KBM-7 (cell line): ENCODE measurements at places on chromosomes 3 and 15.

- no peak for DNase-seq
Observed at GRCh38 chr3:121295979-121296378, 249.8 kb downstream of the POLQ start.

GRCh38 chr15:91318931-91319330 is 218.9 kb downstream of the SV2B start:
- no peak for DNase-seq

- no peak for DNase-seq
Observed at GRCh38 chr3:70933105-70933810, 620.8 kb upstream of the MDFIC2 start.

DNA sequence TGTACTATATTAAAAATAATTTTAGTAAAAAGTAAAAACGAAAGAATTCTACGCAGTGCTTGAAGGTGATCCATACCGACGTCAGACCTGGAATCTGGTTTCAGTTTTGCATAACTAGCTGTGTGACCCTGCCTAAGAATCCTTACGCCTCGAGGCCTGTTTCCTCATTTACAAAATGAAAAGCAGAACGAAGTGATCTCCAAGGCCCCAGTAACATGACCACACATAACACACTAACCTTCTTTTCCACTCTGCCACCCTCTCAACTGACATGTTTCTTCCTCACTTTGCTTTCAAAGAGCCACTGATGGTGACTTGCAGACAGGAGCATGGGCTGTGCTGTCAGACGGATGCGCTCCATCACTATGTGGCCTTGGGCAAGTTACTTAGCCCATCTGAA is 4.8 kb downstream of the MESD start:
- peak; percentile 96 for DNase-seq

DNA sequence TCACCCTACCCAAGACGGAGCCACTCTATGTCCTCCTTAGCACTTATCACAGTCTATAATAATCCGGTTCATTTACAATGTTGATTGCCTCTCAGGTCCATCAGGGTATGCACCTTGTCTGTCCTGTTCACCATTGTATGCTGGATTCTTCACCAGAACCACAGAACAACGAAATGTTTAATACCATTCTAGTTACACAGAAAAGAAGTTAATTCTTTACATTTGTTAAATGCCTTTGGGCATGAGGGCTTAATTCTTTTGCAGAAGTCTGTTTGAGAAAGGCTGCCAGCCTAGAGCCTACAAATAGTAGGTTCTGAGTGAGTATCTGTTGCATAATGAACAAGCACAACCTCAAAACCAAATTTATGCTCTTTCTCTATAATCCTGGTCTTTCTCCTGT is 22.6 kb downstream of the TTC23 start:
- DNase-seq, result no peak

DNA sequence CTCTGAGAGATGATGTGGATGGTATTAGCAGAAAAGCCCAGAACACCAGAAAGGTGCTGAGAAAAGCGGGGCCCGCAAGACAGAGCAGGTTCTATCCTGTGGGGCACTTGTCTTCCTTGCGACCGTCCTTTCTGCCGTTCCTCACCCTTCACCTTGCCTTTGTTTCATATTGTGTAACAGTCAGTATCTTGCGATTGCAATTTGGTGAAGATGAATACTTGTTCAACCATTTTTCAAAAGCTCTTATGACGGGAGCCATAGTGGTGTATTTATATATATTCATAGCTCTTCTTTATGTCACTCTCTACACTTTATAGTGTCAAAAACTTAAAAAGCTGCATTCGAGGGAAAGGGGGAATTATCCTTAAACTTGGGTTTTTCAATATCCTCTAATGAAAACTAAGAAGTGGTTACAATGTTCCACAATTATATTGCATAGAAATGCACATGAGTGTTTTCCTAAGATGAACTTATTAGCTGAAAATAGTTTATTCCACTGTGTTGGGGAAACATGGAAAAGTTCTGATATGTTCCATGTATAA is 797 bp downstream of the MAP3K13 start:
- peak; percentile 20 for DNase-seq

- no peak for DNase-seq
Observed at GRCh38 chr15:30770759-30771158, 133.0 kb upstream of the FAN1 start.

DNA sequence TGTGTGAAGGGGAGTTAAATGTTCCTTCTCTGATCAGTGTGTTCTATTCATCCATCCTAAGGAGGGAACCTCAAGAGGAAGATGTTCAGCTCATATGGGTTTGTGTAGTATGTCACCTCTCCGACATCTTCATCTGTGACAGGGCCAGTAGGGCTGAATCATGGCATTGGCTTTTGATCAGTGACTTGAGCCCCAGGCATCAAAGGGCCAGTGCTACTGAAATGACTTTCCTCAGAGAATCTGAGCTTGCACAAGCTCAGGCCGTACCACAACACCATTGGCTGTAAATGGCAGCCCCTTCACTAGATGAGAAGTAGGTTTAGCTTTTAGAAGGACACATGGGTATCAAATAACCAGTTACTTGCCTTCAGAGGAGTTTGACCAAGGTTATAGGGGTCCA is 183.2 kb upstream of the NR2E3 start:
- no peak for DNase-seq

DNA sequence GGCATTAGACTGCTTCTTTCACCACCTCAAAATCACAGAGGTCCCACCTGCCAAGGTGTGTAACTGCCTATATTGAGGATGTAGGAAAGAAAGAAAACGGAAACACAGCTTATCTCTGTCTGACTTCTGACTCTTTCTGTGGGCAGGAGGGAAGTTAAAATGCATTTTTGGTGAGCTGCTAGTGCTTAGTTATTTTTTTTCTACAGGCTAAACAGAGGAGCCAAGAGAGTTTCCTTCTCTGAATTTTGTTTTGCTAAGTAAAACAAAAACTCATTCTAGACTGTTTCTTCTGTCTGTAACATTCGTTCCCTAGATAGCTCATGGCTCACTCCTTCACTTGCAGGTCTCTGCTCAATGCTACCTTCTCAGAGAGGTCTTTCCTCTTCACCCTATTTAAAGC is 18.8 kb upstream of the AMOTL2 start:
- no peak for DNase-seq

DNA sequence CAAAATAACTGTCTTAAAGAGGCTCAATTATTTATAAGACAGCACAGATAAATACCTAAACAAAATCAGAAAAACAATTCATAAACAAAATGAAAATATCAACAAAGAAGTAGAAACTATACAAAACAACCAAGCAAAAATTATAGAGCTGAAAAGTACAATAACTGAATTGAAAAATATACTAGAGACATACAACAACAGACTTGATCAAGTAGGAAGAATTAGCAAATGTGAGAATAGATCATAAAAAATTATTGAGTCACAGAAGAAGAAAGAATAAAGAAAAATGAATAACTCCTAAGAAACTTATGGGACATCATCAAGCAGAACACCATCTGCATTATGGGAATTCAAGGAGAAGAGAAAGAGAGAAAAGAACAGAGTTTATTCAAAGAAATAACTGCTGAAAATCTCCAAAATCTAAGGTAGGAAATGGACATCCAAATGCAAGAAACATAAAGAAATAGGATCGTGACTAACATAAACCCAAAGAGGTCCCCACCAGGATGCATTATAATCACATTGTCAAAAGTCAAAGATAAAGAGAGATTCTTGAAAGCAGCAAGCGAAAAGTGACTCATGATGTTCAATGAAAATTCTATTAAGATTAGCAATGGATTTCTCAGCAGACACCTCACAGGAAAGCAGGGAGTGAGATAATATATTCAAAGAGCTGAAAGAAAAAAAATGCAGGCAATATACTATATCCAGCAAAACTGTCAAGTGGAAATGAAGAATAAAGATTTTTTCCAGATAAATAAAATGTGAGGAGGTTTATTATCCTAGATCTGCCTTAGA is 85.9 kb downstream of the DCLK3 start:
- no peak for DNase-seq

- DNase-seq, result no peak
Observed at GRCh38 chr15:86961669-86962068, 882.0 kb downstream of the AGBL1 start.

DNA sequence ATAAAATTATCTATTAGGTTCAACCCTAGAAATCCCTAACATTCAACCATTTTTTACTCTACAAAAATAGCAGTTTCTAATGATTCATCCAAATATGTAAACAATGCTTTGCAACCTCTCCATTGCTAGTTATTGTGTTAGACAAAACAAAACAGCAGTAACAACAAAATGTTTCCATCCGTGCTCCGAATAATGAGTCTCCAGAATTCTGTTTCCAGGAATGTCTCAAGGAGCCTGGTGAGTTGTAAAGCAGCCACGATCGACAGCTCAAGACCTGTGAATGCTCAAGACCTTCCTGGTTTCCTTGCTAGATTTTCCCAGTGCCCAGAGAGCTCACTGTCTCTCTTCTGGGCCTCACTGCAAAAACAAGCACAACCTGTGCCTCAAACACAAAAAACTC is 49.9 kb downstream of the CHRD start:
- DNase-seq, result no peak

DNA sequence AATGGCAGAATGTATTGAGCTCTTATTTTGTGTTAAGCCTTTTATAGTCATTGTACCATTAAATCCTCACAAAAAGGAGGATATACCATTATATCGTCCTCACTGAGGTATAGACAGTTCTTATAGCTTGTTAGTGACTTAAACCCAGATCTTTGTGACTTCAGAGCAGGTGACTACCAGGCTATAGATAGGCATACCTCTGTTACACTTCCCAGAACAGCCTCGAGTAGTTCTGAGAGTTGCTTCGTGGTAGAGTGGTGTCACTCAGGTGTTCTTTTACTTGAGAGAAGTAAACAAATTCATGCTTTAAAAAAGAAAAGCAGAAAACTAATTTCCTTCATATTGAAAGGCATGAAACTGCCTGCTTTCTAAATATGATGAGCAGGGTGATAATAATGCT is 59.9 kb downstream of the SEC22A start:
- no peak for DNase-seq

- no peak for DNase-seq
Observed at GRCh38 chr15:67416891-67417290, 104.0 kb upstream of the C15orf61 start.

- DNase-seq, result no peak
Observed at GRCh38 chr3:5149306-5149880, 27.3 kb downstream of the ARL8B start.

DNA sequence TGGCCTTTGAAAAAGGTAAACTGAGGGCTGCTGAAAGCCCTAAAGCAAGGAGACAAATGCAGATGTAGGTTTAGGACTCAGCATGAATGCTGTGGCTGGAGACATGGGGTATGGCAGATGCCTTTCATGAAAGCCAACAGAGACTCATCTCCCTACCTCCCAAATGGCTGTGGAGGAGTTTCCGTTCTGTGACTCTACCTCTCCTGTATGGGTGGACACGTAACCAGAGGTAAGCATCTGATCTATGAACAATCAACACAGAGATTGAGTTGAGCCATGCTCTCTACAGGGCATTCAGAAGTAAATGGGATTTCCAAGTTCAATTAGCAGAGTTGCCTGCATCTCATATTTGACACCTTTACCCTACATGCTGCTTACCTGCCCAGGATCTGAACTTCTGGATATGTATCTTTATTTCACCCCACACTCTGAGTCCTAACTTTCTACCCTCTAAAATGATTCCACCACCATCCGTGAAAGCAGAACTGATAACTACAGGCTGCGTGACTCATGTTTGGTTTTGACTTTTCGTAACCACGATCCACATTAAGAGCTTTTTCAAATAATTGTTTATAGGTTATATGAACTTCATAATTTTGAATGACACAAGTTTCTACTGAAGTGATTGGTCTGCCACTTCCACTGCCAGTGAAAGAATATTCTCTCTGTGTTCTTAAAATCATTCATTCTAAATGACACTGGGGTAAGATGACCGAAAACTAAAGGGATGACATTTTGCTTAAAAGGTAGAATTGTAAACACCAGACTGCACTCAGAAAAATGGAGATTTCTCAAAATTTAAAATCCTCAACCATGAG is 1058.7 kb downstream of the FHIT start:
- DNase-seq, result no peak

GRCh38 chr3:46708401-46709156 is 7.4 kb downstream of the TMIE start:
- no peak for DNase-seq

- no peak for DNase-seq
Observed at GRCh38 chr3:16240229-16241023, 24.3 kb downstream of the DPH3 start.

DNA sequence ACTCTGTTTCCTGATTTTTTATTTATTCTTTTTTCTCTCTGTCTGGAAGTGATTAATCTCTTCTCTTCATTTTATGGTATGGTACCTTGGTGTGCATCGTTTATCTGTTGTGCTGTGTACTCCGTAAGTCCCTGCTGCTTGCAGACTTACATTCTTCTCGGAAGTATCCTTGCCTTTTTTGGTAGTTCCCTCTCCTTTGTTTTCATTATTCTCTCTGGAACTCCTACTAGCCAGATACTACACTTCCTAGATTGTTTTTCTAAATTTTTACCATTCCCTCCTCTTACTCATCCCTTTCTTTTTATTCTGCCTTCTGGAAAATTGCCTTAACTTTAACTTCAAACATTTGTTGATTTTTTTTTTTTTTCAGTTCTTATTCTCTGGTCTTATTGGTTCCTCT is 27.2 kb downstream of the PIK3CA start:
- no peak for DNase-seq

GRCh38 chr15:56804938-56805337 is 71.6 kb upstream of the ZNF280D start:
- no peak for DNase-seq

- DNase-seq, result no peak
Observed at GRCh38 chr15:77608774-77609173, 23.9 kb downstream of the LINGO1 start.
